Peyer's patch (tissue), 4 donors: ENCODE measurements at places on chromosomes 11 and 22. TPM values are rescaled to one million over a fixed set of nuclear protein-coding genes. Genes with fewer than 3 reads are reported as not detected.
A peak's percentile ranks its signal among the peaks of the same experiment; 100 is the strongest.

Gene CARNS1
- 0.54 TPM for total RNA-seq

Gene CRYBA4
- not detected for total RNA-seq

GRCh38 chr11:6079463-6079862 lies 28.0 kb upstream of the OR56B4 start:
- DNase-seq: no peak
- no peaks in the 10 kb centered on the region for H3K27me3 ChIP-seq
- no peak overlapping the region for H3K27ac ChIP-seq
- H3K36me3 ChIP-seq: no peaks in the 10 kb centered on the region
- no peak overlapping the region for H3K4me3 ChIP-seq
- no peaks in the 10 kb centered on the region for H3K4me1 ChIP-seq

Gene IGLL1
- not detected for total RNA-seq

DNA sequence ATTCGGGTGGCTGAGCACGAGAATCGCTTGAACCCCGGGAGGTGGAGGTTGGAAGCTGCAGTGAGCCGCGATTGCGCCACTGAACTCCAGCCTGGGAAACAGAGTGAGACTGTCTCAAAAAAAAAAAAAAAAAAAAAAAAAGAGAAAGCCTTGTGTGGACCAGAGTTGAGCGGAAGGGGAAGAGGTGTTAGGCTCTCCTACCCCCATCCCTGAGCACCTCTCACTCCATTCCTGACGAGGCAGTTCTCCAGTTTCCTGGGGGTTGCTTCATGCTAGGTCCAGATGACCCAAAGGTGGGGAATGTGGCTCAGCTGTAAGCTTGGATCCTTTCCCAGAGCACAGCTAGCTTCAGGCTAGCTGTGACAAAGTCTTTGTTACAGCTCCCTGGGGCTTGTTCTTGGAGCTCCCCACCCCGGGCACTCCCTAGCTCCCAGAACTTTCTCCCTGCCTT lies 8.8 kb upstream of the DNAL4 start:
- H3K4me1 ChIP-seq: no peaks in the 10 kb centered on the region
- H3K4me3 ChIP-seq: no peak overlapping the region
- H3K27ac ChIP-seq: no peak overlapping the region
- no peaks in the 10 kb centered on the region for H3K27me3 ChIP-seq
- no peaks in the 10 kb centered on the region for H3K36me3 ChIP-seq
- DNase-seq: peak; percentile 52
